ENCODE measurements at places on chromosomes 3 and 15.

- no peak for DNase-seq
These were observed 25.2 kb downstream of the CD200 start for GRCh38 chr3:112357930-112358780.

DNA sequence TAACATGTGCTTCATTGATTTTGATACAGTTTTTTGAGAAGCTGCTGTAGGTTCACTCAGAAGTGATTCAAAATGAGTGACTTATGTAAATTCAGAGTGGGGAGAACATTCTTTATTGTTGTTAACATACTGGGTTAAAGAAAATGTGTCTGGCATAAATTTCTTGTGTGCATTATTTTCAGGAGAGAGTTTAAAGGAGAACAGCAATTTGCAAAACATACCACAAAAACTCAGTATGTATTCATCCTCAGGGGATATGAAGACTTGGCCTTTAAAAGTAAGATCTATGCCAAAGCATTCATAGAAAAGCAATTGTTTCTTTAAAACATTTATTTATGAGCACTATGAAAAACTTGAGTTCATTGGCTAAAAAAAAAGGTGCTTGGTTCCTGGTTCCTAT is 1089.8 kb downstream of the ROBO2 start:
- DNase-seq, result no peak

DNA sequence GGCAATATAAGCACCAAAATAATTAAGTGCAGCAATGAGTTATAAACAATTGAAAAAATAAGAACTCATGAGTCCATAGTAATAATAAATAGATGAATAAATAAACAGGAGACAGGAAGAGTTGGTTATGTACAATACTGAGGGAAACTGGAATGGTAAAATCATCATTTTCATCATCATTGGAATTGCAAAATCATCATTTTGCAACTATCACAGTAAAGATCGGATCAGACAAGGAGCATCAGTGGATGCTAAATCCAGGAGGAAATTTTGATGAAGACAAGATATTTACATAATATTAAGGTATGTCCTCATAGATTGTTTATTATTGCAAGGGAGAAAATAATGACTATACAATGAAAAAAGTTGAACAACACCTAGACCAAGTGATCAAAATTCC is 38.8 kb upstream of the ACAN start:
- no peak for DNase-seq

- no peak for DNase-seq
These were observed 9.5 kb downstream of the SLCO3A1 start for GRCh38 chr15:91862891-91863504.

DNA sequence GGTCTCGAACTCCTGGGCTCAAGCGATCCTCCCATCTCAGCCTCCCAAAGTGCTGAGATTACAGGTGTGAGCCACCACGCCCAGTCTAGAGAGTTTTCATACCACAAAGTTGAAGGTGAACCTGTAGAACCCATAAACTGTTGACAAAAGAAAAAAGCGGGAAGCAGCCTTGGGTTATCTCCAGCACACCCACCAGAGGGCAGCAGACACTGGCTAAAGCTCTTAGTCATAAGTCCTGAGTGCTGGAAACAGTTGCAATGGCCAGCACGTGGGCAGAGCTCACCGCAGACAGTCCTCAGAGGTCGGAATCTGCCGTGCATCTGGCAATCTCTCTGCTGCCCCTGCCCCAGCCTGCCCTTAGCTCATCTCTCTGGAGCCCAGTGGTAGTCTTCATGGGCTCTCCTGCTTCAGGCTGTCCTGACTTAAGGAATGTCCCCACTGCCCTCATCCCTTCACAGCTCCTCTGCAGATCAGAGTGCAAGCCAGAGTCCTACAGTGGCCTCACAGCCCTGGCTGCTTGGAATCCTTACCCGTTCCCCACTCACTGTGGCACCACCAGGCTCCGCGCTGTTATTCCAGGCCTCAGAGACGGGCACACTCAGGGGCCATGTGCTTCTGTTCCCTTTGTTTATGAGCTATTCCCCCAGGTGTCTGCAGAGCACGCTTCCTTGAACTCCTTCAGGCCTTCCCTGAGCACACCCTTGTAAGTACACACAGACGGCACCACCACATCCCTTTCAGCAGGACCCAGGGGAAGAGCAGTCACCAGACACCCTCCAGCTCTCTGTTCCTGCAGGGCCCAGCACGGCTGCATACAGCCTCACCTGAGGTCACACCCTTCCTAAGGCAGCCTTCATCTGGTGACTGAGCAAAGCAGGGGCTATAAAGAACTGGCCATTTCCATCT is 8.8 kb upstream of the ELP6 start:
- peak; percentile 52 for DNase-seq

DNA sequence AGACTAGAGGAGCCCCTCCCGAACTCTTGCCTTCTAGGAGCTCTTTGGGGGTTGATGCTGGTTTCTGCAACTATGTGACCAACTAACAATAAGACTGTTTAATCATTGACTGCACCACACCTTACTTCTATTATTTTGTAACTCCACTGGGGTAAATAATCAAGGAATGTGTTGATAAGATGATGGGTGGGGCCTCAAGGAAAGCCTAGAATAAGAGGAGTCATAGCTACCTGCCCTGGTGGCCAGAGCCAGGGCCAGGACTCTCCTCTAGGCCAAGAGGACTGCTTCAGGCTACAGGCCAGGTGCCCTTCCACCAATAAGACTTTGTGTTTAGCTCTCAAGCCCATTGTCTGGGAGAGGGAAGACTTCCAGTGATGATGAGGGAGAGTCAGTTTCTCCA is 41.2 kb upstream of the PIAS1 start:
- DNase-seq, result no peak

GRCh38 chr15:74399100-74399499 is 31.7 kb upstream of the CYP11A1 start:
- no peak for DNase-seq

DNA sequence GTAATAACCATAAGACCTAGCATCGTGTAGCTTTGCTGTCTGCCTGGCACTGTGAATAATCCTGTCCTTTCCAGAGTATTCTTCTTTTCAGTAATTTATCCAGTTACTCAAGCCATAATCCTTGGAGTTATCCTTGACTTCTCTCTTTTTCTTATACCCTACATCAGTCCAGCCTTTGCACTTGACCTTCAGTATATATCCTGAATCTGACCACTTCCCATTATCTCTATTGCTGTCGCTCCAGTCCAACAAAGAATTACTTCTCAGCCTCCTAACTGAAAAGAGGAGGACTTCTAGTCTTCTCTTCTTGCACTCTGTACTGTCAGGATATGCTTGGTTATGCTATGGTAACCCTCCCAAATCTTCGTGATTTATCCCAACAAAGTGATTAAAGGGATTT is 393.8 kb downstream of the SHQ1 start:
- no peak for DNase-seq

DNA sequence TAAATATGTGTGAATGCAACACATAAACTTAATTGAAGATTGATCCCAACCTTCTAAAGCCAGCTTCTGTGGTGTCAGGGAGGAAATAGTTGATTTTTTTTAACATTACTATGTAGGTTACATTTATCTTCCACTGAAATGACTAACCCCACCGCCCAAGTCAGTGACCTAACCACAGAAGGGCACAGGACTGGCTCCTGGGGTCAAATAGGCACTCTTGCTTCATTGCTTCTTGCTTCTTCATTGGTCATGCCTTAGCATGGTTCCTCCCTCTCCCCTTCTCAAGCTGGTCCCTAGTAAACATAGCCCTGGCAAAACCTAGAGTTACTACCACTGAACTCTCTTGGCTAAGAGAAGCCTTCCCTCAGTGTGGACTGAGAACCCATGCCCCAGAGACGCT is 12.3 kb downstream of the EIF1B start:
- DNase-seq, result no peak

DNA sequence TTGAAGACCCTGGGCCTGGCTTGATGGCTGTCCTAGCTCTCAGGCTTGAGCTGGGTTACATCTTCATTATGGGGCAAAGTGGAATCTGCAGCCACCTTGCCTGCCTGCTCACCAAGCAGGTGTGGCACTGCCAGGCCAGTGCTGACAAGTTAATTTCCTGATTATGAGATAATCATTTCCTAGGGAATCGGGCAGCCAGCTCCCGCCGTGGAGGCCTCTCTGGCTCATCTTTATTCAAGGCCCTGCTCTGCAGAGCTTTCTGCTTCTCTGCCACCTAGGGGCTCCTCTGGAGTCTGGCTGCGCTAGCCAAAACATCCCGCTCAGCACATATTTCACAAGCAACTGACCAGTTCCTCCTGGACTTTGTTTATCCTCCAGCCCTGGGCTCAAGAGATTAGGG is 9.9 kb downstream of the LOXL1 start:
- no peak for DNase-seq

- DNase-seq, result peak; percentile 3
These were observed 110.2 kb downstream of the NR1I2 start for GRCh38 chr3:119891944-119892721.

DNA sequence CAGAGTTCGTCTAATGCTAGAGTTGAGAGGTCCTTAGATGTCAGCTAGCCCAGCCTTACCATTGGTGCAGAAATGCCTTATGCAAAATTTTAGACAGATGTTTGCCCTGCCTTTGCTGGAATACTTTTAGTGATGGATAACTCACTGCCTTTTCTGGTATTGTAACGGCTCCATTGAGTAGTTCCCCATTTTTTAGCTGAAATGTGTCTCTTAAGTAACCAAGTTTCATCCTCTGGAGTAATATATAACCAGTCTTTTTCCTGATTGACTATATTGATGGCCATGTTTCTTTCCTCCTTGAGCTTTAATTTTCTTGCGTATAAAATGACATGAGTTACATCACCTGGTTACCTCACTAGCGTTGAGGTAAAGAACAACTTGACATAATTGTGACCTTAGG is 45.0 kb downstream of the SNRK start:
- no peak for DNase-seq

DNA sequence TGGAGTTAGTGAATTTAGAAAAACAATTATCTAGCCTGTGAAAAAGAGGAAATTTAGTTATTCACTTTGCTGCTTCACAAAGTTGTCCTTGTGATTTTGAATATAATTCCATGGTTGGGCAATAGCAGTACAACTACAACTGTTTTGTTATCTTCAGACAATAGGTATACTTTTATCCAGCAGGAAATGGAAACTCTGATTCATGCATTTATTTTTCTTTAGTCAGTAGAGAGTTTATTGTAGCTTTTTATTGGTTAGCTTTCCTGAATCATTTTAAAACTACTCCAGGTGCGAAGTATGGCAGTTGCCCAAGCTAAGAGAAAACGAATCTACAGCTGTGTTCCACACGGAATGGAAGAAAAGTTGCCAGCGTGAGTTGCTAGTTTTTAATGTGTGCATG is 80.3 kb downstream of the TM4SF4 start:
- DNase-seq, result no peak

DNA sequence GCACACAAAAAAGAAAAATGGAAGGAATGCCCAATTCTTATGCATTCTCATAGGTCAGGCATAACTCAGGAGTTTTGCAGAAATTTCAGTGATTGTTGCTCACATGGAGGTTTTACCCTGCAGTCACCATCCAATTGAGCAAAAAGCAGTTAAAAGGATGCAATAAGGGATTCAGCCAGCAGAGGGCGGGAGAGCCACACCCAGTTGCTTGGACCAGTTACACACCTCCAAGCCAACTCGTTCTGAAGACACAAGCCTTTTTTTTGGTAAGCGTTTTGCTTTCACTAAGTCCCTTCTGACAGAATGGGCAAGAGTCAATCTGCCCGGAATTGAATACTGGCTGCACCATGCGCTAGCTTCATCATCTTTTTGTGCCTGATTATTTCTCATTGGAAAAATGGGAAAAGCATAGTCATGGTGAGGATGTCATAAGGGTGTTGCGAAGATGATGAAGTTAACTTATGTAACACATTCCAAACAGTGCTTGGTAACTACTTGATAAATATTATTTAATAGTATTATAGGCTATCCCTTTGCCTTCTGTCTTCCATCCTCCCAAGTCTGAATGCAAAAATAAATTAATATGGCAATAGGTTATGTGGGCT is 154.4 kb upstream of the SGO1 start:
- DNase-seq, result peak; percentile 31

All from activated CD8-positive, alpha-beta memory T cell treated with anti-CD3 and anti-CD28 coated beads for 1 hour (primary cell).